NCI-H2081 treated with DMSO at 0.1 percent for 48 hours (cell line): ENCODE measurements at places on chromosomes 5 and 9.
A peak's percentile ranks its signal among the peaks of the same experiment; 100 is the strongest.

GRCh38 chr9:69027355-69028097 is 8.0 kb upstream of the FXN start:
- peak; percentile 58 for DNase-seq

- no peak for DNase-seq
Observed at GRCh38 chr9:116000748-116001329, 152.8 kb upstream of the PAPPA start.

GRCh38 chr5:160506006-160507004 is 84.7 kb downstream of the PTTG1 start:
- DNase-seq = no peak

DNA sequence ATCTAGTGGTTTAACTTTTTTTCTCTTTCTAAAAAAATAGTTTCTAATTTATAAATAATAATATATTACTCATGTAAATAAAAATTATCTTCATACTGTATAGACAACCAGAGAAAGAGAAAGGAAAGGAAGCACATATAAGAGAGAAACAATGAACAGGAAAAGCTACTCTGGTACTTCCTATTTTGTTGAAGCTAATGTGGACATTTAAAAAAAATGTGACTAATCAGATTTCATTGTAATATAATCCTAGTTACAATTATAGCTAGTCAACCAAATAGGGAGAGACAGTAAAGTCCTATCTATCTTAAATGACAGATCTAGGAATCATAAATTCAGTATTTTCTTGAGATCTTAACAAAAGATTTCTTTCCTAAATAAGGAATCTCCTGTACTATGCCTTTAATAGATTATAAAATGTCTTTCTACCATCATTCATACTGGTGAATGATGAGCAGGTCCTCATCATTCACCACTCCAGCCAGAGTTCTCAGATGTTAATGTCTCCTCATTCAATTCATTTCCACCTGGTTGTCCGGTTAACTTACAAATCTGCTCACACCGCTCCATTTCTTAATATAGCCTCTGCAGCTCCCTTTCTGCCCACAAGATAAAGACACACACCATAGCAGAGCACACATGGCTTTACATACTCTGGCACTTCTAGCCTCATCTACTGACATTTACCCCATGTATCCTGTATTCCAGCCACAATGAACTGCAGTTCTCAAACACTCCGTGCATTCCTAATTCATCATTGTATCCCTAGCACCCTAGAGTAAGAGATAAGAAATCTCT is 30.9 kb downstream of the ZFR start:
- DNase-seq = no peak

- DNase-seq = no peak
Observed at GRCh38 chr5:14415024-14415697, 166.4 kb upstream of the OTULINL start.

- no peak for DNase-seq
Observed at GRCh38 chr5:135446615-135447014, 533 bp downstream of the DCANP1 start.

DNA sequence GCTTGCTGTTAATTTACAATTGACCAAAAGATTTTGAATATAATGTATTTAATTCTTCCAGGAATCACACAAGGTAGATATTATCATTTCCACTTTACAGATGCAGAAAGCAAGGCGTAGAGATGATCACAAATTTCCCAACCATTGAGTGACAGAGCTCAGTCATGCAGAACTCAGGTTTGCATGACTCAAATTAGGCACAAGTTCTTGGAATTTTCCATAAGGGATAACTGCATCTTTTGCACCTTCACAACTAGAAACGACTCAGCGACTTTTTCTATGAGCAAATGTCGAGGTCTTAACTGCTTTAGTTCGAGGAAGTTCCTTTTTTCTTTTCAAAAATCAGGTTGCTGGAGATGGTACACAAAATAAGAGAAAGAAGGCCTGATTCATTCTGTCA is 265.5 kb upstream of the PAPPA start:
- no peak for DNase-seq

GRCh38 chr9:137303151-137303892 is 1.3 kb upstream of the NRARP start:
- DNase-seq = no peak

GRCh38 chr9:76456202-76456926 is 2.6 kb upstream of the GCNT1 start:
- DNase-seq = peak; percentile 49

GRCh38 chr5:59356813-59357380 is 536.6 kb downstream of the PDE4D start:
- no peak for DNase-seq

GRCh38 chr5:473551-474192 is 30.7 kb downstream of the EXOC3 start:
- no peak for DNase-seq

- no peak for DNase-seq
Observed at GRCh38 chr5:144958002-144958401, 787.3 kb downstream of the KCTD16 start.

DNA sequence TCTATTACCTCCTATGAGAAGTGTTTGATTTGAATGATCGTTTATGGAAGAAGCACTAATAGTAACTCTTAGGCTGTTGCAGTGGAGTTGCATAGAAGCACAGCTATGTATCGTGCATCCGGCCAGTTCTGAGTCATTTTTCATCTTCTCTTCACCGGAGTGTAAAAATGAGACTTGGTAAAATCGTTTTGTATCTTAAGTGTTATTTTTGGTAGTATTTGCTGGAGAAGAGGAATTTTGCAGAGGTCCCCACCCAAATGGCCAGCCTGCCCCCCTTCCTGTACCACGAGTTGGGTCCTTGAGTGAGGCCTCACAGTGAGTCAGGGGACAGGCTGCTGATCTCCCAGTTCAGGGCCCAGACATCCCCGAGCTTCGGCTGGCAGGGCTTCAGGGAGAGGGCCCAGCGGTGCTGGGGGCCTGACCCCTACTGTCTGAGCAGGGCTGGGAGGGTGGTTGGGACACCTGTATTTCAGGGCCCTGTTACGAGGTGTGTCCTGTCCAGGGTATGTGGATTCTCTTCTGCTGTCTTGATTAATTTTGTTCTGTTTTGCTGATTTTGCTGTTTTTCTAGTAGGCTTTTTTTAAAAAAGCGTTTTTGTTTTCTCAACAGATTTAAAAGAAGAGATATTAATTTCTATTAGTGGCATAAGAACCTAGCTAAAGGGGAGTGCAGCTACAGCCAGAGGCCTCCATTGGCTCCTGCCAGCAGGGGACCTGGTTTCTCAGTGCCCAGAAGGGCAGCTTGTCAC is 210.8 kb downstream of the TRIO start:
- DNase-seq = no peak

GRCh38 chr5:174418809-174419539 is 305.4 kb upstream of the MSX2 start:
- no peak for DNase-seq

DNA sequence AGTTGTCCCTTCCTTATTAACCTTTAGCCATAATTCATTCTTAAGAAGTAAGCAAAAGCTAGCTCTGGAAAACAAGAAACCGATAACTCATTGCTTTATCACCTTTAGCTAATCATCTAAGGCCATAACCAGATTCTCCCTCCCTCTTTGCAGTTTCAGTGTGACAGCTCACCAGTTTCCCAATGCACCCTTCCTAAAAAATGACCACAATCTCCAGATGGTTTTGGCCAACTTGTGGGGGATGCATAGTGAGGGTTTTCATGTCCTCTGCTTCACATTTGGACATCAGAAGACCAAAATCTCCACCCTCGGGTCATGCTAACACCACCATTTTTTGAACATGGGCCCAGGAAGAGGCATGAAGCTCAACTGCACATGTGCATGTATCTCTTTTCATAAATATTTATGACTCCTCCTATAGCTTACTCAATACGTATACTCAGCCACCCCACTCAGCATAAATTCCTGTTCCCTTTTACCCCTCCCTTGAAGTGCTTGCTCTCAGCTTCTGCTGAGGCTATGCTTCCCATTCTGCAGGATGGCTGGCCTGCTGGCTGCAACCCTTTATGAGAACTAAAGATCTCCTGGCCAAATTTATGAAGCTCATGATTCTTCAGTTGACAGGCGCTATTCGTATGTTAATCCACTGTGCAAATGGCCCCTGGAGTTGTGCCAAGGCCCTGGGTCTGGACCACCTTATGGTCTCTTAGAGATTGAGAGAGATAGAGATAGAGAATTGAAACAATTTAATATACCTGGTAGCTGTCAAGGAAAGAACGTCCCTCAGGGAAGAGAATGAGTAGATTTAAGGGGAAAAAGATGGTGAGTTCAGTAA is 14.8 kb downstream of the PPP3R2 start:
- no peak for DNase-seq

DNA sequence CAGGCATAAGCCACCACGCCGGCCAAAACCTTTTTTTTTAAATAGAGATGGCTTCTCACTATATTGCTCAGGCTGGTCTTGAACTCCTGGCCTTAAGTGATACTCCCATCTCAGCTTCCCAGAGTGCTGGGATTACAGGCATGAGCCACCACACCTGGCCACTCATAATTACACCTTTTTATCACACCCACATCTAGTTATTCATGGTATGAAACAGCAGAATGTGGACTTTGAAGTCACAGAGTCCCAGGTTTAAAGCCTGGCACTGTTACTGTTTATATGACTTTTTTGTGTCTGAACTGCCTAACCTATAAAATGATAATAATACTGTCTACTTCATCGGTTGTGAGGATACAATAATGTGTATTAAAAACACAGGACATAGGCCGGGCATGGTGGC is 23.1 kb downstream of the ZNF346 start:
- no peak for DNase-seq

DNA sequence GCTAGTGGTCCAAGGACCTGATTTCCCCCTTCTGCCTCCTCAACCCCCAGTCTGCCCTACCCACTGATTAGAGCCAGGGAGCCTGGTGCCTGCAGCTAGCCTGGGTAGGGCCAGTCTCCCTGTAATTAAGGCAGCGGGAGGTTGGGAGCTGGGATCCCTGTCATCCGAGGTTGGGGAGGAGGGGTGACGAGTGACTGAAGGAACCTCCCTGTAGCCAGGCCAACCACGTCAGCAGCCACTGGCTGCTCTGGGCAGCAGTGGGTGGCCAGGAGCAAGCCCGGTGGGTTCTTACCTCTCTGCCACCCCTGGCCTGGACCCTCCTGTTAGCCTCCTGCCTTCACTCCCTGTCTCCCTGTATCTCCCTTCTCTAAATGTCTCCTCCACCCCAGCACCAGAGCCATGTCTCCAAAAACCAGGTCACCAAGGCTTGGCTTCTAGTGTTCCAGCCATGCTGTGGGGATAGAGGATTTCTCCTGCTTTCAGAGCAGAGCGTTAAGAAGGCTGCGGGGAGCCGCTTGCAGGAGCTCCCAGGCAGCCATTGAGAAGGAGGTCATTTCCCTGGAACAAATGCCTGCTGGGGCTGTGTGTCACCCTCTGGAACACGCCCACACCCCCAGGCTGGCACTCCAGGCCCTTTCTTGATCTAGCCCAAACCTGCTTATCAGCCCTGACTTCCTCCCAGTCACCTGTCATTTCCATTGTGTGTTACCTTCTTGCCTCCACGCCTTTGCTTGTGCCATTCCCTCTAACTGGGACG is 65.0 kb upstream of the GGTA1 start:
- DNase-seq = no peak

GRCh38 chr5:169195601-169196000 is 105.3 kb downstream of the SLIT3 start:
- no peak for DNase-seq

DNA sequence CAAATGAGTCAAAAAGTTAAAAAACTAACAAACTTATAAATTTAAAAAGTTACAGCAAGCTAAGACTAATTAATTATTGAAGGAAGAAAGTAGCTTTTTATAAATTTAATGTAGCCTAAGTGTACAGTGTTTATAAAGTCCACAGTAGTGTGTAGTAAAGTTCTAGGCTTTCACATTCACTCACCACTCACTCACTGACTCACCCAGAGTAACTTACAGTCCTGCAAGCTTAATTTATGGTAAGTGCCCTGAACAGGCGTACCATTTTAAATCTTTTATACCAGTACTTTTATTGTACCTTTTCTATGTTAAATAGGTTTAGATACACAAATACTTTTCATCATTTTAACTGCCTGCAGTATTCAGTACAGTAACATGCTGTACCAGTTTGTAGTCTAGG is 80.0 kb upstream of the C9orf72 start:
- DNase-seq = no peak

- DNase-seq = no peak
Observed at GRCh38 chr5:78273436-78273835, 21.1 kb downstream of the AP3B1 start.

- DNase-seq = no peak
Observed at GRCh38 chr5:133962131-133962530, 6.3 kb downstream of the C5orf15 start.

- DNase-seq = no peak
Observed at GRCh38 chr5:137218471-137218870, 280.7 kb downstream of the SPOCK1 start.

DNA sequence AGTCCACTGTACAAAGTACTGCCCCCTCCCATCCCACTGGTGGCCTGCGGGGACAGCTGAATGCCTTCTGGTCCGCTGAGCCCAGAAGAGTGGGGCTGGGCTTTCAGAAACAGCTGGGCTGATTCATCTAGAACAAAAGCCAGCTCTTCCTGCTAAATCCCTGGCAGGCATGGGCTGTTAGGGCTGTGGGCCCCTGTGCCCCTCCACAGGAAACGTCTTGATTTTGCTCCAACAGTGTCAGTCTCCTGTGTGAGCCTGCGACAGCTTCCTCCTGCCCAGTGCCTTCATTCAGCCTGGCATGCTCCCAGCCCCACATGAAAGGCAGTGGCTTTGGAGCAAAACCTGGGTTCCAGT is 6.9 kb upstream of the GSN start:
- DNase-seq = no peak

DNA sequence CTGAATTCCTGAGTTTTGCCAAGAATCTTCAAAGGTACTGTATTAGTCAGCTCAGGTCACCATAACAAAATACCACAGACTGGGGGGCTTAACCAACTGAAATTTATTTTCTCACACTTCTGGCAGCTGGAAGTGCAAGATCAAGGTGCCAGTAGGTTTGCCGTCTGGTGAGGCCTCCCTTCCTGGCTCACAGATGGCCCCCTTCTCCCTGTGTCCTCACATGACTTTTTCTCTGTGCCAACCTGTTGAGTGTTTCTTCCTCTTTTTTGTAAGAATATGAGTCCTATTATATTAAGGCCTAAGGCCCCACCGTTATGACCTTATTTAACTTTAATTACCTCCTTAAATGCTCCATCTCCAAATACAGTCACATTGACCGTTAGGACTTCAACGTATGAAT is 156.1 kb upstream of the KIF2A start:
- DNase-seq = no peak

GRCh38 chr9:136292591-136293448 is 11.1 kb downstream of the CCDC187 start:
- no peak for DNase-seq

GRCh38 chr5:54860321-54860720 is 125.1 kb downstream of the ESM1 start:
- no peak for DNase-seq

DNA sequence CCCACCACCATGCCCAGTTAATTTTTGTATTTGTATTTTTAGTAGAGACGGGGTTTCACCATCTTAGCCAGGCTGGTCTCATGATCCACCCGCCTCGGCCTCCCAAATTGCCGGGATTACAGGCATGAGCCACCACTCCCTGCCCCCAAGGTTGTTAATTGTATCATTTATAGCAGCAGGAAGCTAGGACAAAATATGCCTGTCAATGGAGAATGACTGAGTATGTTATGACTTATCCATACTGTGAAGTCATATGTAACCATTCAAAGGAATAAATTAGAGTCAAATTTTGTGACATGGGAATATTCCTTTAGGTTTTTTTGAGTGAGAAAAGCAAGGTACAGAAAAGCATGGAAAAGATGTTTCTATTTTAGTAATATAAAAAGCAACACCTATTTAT is 3.9 kb upstream of the DAB2 start:
- no peak for DNase-seq
